ENCODE measurements at places on chromosomes 5 and 9.

DNA sequence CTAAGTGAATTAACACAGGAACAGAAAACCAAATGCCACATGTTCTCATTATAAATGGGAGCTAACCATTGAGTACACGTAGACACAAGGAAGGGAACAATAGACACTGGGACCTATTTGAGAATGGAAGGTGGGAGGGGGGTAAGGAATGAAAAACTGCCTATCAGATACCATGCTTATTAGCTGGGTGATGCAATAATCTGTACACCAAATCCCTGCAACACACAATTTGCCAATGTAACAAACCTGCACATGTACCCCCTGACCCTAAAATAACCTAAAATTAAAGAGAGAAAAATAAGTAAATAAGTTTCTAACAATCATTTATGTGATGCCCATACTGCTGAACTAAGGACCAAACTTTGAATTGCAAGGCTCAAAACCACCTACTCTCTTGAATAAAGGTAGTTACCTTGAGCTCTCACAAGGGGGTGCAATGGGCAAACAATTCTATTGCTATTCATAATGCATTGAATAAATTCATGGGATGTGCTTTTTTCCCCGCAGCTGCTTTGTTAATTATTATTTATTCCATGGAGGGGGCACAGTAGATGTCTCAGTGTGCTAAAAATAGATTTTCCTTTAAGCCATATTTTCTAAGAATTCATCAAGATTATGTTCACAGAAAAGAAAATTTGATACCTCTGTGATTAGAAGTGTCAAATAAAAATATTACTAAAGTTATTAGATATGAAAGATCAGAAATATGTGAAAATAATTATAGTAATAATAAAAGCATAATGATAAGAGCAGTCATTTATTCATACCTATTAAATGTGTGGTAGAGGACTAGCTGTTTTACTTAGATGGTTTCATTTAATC lies 76.2 kb upstream of the PTPN3 start:
- DNase-seq = no peak

DNA sequence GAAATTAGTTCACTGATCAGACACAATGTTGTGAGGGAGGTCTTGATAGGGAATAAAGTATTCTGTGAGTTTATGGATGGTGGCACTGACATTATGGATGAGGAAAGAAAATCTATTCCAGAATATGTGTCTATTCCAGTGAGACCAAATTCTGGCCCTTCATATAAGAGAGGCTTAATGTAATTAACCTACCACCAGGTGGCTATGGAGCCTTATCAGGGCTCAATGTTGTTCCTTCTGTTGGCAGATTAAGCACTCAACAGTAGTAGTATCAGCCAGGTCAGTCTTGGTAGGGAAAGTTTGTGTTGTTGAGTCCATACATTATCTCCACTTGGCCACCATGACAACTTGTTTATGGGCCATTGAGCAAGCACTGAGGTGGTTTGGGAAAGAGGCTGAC lies 41.7 kb upstream of the BARX1 start:
- DNase-seq = no peak

GRCh38 chr5:1435369-1435768 lies 9.9 kb downstream of the SLC6A3 start:
- DNase-seq = no peak

DNA sequence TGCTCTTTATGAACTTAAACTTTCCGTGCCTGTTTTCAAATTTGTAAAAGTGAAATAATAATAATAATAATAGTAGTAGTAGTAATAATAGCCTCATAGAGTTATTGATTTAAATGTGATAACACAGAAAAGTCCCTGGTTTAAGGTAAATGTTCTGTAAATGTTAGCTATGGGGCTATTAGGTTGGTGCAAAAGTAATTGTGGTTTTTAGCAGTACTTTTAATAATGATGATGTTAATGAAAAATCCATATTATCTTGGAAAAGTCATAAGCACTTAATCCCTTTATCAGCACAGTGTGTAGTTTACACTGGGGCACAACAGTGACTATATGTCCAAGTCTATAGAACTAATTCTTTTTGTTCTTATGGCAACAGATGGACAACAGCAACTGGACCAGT lies at the start of gene OR1Q1:
Gene OR1Q1, plus strand, starts transcription at position 377 of the 400 bp plus-strand sequence. Its CDS starts 0 bp downstream, at position 377.
- no peak for DNase-seq

DNA sequence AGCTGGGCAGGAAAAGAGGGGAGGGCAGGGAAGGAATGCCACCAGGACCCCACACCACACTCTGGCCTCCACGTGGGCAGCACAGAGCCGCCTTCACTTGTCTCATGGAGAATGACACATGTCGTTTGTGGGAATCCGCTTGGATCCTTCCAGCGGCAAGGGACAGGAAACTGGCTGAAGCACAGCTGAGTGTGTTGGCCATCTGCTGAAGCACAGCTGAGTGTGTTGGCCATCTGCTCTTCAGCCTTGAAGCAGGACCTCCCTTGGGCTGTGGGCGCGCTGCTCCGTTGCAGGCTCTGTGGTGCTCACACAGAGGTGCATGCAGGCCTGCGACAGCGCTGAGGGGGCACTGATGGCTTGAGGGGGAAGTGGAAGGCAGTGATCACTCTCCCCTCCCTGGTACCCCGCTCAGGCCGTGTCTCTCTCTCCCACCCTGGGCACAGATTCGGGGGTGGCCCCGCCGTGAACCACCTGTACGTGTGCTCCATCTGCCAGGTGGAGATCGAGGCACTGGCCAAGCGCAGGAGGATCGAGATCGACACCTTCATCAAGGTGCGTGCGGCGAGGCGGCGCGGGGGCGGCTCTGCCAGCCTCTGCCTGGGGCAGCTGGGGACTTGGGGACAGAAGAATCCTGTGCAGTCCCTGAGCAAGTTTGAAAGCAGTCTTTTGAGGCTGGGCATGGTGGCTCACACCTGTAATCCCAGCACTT lies 40.6 kb downstream of the USP20 start:
- no peak for DNase-seq

- DNase-seq = no peak
Observed at GRCh38 chr9:76044266-76044819, 153.9 kb downstream of the PCSK5 start.

DNA sequence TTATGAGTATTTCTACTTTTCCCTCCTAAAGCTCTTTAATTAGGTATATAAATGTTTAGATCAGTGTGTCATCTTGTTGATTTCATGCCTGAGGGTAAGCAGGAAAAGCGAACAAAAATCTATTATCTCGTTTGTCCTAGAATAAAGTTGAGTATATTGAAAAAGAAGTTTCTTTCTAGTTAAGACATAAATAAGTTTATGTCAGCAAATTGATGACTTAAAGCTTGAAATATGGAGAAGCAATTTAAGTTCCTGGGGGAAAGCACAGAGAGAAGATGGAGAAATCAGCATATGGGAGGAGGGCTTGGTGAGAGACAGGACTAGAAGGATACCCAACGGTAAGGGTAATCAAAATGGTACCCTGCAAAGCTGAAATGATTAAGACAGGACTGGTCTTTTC lies 813.4 kb downstream of the MTRR start:
- DNase-seq = no peak

DNA sequence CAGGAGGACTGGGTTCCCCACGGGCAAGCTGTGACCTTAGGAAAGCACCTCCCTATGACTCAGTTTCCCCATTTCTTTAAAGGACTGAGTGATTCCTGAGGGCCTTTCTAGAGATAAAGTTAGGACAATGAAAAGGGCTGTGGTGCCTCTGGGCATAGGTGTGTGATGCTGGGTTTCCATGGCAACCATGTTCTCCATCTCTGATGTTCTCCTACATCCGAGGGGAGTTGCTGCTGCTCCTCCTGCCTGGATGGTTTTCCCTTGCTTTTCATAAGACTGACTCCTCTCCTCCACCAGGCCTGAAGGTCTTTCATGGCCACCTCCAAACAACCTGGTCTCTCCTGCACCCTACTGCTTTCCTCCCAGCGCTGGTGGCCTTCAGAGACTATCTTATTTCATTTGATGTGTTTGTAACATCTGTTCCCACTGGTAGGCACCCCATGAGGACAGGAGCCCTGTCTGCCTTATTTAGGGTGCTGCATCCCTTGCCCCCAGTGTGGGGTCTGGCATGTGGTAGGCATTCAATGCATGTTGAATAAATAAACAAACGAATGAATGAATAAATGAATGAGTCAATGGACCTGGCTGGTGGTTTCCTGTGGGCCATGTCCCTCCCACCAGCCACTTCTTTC lies 112.2 kb upstream of the HAND1 start:
- no peak for DNase-seq

- DNase-seq = no peak
Observed at GRCh38 chr5:87499478-87500410, 87.0 kb upstream of the CCNH start.

GRCh38 chr5:80225934-80226326 lies 29.9 kb downstream of the SERINC5 start:
- DNase-seq = no peak

GRCh38 chr9:84791643-84792042 lies 122.1 kb downstream of the NTRK2 start:
- DNase-seq = no peak

DNA sequence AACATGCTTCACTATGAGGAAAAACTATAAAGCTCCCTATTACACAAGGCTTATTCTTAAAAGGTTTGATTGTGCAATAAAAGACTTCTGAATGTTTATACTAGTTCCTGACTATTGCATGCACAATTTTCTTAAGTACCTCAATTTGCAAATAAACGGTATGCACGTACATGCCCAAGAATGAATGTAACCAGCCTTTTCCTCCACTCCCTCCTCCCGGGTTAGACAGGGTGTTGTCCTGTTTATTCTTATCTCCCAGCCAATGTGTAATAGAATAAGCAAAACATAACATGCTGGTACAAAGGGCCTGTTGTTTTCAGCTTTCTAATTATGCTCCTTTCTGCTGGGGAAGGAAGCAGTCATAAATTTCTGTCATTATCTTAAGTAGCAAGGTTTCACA lies 79.1 kb downstream of the AOPEP start:
- no peak for DNase-seq

DNA sequence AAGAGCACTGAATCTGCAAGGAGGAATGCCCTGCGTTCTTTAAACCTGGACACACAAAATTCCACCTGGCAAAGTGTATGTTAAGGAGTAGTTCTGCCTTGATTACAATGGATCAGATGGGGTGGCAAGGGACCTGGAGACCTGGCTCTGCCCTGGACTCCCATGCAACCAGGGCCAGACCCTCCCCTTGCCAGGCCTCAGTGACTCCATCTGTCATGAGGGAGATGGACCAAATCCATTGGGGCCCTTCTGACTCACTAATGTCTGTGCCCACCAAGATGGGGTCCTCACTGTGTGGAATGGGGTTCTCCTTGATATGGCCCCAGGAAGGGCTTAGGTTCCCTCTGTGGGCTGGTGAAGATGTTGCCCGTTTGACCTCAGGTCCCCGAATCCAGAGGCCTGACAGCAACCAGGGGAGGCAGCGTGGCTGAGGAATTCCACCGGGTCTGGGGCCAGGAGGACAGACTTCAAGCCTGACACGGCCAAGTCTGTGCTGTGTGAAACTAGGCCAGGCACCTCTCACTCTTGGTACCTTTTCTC lies 100.3 kb downstream of the PAX5 start:
- DNase-seq = no peak

GRCh38 chr5:136031711-136032110 lies 2.9 kb downstream of the TGFBI start:
- DNase-seq = no peak

GRCh38 chr5:131430794-131431193 lies 166.9 kb downstream of the CDC42SE2 start:
- DNase-seq = no peak

DNA sequence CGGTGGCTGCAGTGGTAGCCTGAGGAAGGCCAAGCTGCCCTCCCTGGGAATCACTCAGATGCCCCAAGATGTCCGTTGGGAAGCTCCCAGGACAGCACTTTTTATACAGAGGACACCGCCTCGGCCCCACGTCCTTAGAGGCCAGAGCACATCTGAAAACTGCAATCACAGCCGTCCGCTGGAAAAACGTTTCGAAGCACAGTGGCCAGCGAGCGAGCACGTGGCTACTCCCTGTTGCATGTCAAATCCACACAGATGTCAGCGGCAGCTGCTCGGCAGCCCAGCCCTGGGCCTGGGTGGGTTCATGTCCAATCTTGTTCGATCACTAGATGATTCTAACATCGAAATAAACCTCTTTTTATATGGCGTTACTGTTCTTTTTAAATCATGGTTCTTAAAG lies 8.9 kb downstream of the PPP1R26 start:
- DNase-seq = no peak

DNA sequence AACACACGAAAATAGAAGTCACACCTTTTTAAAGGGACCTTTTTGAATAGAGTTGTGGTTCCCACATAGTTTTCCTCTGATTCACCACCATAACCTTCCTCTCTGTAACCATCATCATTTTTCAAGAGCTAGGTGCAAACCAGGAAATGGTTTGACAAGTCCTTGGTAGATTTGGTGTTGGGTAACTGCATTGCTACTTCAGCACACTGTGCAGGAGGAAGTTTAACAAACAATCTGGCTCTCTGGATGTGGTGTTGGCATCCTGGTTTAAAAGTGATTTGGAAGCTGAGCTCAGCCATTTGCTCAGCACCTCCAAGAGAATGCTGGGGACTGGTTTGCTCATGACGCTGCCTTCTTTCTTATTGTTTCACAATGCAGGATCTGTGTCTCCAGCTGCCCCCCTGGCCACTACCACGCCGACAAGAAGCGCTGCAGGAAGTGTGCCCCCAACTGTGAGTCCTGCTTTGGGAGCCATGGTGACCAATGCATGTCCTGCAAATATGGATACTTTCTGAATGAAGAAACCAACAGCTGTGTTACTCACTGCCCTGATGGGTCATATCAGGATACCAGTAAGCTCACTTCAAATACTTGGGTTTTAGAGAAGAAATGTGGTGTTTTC lies 213.1 kb downstream of the RFK start:
- DNase-seq = no peak

DNA sequence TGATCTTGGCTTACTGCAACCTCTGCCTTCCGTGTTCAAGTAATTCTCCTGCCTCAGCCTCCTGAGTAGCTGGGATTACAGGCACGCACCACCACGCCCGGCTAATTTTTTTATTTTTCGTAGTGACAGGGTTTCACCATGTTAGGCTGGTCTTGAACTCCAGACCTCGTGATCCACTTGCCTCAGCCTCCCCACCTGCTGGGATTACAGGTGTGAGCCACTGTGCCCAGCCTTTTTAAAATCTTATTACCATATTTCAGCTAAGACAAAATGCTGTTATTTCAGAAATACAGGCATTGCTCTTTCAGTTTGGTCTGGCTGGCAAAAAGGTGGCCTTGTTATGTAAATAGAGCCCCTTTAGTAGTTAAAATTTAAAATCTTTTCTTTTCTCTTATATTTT lies 46.9 kb upstream of the GLDC start:
- DNase-seq = no peak

GRCh38 chr5:159929176-159929575 lies 12.9 kb downstream of the ADRA1B start:
- DNase-seq = no peak

GRCh38 chr5:75536694-75537360 lies 25.1 kb downstream of the POLK start:
- no peak for DNase-seq
